CD4-positive, alpha-beta T cell treated with Interleukin-6 for 4 hours (primary cell): ENCODE measurements at places on chromosomes 2 and 18.
A peak's percentile ranks its signal among the peaks of the same experiment; 100 is the strongest.

GRCh38 chr2:1236606-1237005, 176.7 kb upstream of the TPO start:
- DNase-seq, result no peak

DNA sequence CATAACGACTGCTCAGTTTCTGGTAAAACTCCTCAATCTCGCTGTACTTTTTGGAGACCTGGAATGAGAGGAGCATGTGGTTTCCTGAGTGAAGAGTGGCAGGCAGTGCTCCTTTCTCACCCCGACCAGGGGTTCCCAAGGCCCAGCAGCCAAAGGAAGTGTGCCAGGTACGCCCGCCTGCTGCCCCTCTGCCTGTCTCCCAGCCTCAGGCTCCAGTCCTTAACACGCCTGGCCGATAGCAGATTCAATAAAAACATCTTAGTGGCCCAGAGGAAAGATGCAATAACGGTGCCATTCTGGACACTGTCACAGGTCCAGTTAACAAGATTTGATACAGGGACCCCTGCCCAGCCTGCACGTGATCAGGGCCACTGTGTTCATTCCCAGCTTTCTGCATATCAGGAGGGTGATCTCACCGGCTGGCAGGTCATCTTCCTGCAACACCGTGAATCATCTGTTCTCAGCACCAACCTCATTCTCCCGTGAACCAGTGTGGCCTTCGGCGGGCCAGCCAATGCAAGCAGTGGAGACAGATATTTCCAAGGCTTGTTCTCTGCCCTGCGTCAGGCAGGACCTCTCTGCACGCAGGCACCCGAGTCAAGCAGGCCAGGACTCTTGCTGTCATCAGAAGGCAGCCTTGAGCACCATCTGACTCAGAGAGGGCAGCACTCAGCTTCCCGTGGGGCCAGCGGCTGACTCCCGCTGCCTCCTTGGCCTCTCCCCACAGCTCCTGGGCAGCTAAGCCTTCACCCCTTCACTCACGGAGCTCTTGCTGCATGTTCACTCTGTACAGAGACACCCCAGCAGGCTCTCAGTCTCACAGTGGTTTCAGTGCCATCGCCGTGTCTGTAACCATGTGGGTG, 9.5 kb downstream of the HS1BP3 start:
- DNase-seq, result no peak

- DNase-seq, result no peak
Measured at GRCh38 chr2:49044350-49045079, 109.8 kb downstream of the FSHR start.

DNA sequence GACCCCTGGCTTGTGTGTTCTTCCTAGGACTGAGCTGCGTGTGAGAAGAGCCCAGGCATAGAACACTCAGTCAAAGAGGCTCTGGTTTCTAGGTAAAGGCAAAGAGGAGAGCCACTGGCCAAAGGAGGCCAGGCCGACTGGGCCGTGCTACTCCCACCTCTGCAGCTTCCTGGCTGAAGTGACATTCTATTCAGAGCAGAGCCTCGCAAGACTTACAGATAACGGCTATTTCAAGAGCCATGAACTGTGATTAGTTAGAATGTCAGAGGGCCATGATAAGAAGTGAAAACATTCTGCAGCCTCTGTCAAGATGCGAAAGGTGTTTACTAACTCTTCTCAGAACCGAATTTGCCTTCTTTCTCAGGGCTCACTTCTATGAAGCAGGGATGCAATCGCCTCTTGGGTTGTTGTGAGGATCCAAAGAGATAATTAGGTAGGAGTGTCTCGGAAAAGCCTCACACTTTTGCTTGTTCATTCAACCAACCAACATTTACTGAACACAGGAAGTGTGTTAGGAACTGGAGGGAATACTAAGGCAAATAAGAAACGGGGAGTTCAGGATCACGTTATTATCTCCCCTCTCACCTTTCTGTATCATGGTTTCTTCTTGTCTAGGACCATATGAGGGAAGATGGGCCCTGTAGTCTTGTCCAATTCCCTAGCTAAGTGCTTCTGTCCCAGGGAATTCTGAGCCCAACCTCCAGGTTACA, 3.4 kb upstream of the DNAJC5G start:
- no peak for DNase-seq

DNA sequence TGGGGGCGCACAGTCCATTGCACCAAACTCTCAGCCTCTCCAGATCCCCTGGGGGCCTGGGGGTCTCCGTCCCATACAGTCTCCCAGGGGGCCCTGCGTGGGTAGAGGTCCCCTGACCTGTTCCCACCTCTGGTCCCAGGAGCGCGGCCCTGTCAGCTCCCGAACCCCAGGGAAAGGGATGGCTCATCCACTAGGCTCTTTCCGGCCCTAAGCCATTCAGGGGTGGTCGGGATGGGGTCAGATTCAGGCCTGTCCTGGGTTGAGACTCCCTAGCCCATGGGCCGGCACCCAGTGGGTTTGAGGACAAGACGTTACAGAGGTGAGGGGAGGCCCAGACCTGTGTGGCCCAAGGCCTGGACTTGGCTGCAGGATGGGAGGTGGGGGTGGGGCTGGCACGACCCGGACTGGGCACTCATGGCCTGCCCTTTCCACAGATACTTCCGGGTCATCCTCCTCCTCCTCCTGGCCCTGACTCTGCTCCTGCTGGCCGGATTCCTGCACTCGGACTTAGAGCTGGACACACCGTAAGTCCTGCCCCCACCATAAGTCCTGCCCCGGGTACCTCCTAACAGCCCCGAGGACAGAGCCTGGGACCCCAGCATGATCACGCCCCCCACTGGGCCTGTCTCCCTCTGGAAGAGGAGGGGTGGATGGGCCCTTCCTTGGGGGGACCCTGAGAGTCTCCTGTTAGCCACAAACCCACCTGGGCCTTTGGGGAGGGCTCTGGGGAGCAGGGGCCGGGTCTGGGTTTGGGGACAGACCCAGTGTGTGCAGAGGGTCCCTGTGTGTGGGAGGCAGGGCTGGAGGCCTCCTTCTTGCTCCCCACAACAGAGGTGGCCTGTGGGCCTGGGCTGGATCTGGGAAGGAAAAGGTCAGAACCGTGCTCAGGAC, 10.1 kb upstream of the NEU4 start:
- no peak for DNase-seq

- peak; percentile 69 for DNase-seq
Measured at GRCh38 chr2:44955593-44956392, 14.3 kb downstream of the SIX3 start.

DNA sequence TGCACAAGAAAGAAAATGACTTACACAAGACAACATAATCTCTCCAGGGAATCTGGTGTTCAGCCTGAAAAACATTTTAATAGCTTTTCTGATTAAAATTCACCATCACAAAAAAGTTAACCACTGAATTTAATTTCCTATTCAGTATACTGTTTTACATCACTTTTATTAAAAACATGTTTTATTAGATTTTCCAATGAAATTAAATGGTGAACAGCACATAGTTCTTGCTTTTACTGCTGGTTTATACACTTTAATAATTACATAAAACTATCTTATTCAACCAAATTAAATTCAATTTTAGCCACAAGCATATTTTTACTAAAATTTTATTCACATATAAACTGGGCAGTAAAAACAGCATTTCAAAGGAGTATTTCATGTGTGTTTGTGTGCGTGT, 138.3 kb downstream of the NOL4 start:
- no peak for DNase-seq

GRCh38 chr2:64133828-64134227, 10.4 kb downstream of the PELI1 start:
- DNase-seq, result no peak

DNA sequence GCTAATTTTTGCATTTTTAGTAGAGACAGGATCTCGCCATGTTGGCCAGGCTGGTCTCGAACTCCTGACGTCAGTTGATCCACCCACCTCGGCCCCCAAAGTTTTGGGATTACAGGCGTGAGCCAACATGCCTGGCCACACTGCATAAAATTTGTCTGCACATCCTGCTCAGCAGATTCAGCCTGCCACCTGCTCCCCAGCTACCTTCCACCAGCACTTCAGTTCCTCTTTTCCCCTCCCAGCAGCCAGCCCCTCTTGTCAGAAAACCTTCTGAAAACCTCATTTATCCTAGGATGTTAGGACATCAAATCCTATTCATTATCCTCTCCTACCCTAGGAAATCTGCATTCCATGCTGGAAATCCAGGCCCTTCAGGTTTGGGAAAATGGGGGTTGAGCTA, 99.4 kb upstream of the STPG4 start:
- no peak for DNase-seq

DNA sequence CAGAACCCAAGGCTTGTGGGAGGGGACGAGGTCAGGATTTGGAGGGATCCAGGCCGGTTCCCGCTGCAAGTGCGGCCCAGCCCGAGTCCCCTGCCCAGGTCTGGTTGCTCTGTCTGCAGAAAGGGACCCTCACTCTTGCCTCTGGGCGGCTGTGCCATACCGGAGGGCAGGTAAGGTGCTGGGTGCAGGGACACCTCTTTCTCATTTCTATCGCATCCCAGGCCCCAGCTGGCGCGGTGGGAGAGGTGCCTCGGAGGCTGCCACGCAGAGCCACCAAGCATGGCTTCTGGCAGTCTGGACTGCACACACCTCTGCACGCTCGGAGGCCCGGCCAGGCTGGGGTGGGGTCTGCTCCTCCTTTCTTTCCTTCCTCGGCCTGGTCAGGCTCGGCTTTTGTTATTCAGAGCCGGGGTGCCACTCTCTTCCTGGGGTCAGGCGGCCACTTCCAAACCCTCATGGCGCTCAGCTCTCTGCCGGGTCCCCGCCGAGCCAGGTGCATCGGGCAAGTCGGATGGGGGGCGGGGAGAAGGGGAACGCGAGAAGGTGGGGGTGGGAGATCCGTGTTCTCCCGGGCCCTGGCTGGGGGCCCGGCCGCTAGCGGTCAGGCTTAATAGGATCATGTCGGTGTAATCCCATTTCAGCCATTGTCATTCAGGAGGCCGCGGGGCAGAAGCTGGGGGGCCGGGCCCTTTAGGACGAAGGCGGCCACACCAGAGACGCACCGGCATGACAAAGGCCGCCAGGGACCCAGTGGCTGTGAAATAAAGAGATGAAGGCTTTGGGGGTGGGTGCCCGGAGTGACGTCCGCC, 9.0 kb downstream of the GBX2 start:
- DNase-seq, result no peak

DNA sequence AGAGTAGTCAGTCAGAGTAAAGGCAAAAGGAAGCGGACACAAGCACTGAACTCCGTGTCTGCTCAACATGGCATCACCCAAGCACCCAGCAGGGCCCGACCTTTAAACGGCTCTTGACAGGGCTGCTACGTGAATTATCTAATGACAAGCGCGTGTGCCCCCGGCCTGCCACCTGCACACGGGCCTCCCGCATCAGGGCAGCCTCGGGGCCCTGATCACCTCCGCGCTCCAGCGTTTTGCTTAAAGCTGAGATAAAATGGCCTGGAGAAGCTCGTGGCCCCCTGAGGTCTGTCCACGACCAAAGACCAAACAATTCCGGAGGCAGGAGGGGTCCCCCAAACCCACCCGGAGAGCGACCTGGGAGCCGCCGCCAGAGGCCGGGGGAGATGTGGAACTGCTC, 376 bp downstream of the NDUFA10 start:
- DNase-seq, result no peak

DNA sequence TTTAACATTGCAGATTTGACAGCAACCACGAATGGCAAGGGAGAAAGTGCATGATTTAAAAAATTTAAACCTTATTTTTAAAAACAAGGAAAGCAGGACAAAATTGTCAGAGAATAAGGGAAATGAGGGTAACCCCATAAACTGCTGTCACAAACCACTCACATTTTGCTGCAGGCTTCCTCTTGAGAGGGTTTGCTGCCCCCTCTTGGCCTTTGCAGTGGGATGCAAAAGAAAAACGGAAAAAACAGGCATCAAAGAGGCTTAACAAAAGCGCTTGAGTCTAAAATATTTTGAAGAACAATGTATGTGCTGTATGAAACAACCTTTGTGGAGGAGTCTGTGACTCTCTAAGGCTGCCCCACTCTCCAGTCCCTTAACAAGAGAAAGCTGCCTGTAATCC, 91.6 kb downstream of the TMX3 start:
- DNase-seq, result peak; percentile 8

DNA sequence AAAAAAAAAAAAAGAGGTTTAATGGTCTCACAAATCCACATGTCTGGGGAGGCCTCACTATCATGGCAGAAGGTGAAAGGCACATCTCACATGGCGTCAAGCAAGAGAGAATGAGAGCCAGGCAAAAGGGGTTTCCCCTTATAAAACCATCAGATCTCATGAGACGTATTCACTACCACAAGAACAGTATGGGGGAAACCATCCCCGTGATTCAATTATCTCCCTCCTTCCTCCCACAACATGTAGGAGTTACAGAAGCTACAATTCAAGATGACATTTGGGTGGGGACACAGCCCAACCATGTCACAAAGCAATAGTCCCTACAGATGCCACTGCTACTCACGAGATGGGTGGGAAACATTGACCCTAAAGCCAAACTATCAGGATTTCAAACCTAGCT, 392.7 kb upstream of the ID2 start:
- DNase-seq, result no peak

- DNase-seq, result no peak
Measured at GRCh38 chr2:209383212-209383611, 40.6 kb upstream of the MAP2 start.

GRCh38 chr2:225429717-225430116, 30.2 kb downstream of the NYAP2 start:
- DNase-seq, result no peak

GRCh38 chr2:234905547-234906265, 46.1 kb upstream of the SH3BP4 start:
- no peak for DNase-seq

DNA sequence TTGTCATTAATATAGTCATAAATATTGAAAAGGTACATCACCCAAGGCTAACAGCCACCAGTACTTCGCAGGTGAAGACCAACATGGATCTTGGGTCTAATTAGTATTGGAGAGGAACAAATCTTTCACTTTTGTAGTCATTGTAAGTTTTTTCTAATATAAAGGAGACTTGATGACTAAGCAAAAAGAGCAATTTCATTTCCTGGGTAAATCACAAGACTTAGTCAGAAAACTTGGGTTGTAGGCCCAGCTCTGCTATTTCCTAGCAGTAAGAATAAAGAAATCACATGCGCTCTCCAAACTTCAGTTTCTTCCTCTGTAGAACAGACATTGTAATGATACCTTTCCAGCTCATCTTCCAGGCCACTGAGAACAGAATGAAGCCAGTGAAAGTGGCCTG, 40.9 kb downstream of the NRP2 start:
- no peak for DNase-seq

- DNase-seq, result no peak
Measured at GRCh38 chr2:238893349-238894000, 45.6 kb downstream of the TWIST2 start.
